Fibroblast of skin of left biceps (primary cell): ENCODE measurements at places on chromosomes 12 and 14.

DNA sequence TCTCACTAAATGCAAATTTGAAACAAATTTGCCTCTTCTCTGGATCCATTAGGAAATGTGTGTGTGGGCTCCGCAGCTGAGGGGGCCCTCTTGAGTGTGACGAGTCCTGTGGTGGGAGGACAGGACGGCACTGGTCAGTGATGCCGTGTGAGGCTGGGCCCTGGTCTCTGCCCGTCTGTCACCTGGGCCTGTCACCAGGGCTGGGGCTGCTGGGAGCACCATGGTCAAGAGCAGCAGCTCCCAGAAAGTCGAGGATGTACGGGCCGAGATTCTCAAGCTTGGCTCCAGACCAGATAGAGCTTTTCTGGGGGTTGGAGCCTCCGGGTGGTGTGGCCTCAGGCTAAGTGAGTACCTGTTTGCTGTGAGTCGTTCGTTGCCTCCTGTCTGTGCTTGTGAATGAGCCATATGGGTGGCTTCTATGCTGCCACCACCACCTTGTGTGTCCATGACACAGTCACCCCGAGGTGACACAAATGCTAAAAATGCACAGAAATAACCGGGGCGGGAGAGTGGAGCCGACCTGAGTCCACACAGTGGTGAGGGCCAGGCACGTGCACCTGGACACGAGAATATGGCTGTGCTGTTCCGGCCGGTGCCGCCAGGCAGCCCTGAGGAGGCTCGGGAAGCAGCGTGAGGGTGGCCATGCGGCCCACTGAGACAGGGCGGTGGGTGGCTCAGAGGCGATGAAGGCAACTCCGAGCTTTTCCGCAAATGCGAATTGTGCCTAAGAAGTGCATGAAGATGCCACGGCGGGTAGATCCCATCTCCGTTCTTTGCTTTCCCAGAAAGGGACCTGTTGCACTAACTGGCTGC lies 8.7 kb downstream of the PGAM5 start:
- DNase-seq, result no peak

DNA sequence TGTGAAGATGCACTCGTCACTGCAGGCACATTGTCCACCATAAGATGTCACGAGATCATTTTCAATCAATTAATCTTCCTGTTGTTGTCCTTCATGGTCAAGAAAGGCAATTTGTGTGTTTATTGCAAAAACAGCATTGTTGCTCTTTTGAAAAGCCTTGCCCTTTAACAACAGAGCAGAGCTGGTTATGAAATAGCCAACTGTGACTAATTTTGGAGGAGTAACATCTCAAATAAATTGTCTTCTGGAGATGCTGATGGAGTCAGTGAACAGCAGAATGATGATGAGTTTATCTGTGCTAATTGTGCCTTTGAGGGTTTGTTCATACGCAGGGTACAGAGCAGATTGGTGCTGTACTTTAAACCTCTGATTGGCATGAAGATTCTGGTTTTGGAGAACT lies 88.3 kb upstream of the E2F7 start:
- DNase-seq, result no peak

DNA sequence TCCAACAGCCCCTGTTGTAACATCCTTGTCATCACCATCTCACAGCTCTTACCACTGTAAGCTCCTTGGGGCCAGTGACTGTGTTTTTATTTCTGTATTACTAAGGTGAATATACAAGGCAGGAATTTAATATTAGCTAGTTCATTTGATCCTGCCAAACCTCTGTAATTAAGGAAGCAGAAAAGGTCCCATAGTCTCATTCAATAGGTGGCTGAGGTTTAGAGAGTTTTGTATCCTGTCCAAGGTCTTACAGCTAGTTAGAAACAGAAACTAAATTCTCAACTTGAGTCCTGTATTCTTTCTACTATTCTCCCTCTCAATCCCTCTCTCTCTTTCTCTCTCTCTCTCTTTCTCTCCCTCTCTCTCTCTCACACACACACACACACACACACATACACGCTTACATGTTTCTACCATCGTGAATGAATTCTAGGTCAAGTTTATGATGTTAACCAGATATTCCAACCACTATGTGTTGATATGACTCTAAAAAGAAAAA lies 543 bp upstream of the GLIPR1 start:
- peak; percentile 47 for DNase-seq

GRCh38 chr12:7916936-7917335 lies 19.1 kb downstream of the SLC2A3 start:
- DNase-seq, result no peak

GRCh38 chr12:12008232-12008850 lies 62.4 kb upstream of the BCL2L14 start:
- no peak for DNase-seq

- no peak for DNase-seq
Measured at GRCh38 chr14:21026274-21026987, 1.6 kb upstream of the NDRG2 start.

- DNase-seq, result no peak
Measured at GRCh38 chr12:42270596-42270995, 32.5 kb upstream of the YAF2 start.

- DNase-seq, result no peak
Measured at GRCh38 chr14:92253381-92253894, 69.5 kb upstream of the SLC24A4 start.

- no peak for DNase-seq
Measured at GRCh38 chr14:102370305-102370809, 7.6 kb downstream of the TECPR2 start.

GRCh38 chr14:50823051-50823761 lies 7.8 kb downstream of the NIN start:
- DNase-seq, result no peak

DNA sequence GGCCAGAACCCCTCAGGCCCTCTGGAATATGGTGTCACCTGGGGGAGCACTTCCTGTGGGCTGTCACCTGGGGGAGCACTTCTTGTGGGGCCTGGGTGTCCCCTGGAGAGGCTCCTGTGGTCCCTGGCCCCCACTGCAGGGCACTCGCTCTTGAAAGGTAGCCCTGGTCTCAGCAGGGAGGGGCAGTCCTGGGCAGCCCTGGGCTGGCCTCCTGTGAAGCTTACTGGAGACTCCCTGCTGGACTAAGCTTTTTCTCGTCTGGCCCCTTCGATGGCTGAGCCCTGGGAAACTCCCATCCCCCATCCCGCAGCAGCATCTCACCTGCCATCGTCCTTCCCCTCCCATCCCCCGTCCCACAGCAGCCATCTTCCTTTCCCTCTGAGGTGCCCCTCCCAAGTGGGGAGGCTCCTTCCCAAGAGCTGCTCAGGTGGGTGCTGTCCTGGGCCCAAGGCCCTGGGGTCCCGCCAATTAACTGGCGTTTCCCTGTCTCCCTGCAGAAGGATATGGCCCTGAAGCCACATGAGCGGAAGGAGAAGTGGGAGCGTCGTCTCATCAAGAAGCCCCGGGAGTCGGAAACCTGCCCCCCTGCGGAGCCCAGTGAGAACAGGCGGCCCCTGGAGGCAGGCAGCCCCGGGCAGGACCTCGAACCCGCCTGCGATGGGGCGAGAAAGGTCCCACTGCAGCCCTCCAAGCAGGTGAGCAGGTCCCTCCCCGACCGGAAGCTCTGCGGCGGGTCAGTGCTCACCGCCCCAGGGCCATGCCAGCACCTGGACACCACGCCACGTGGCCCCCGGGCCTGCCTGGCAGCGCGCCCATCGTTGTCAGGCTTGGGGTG lies 17.9 kb downstream of the FBRSL1 start:
- no peak for DNase-seq

GRCh38 chr12:89353823-89354611 lies 1.7 kb upstream of the DUSP6 start:
- no peak for DNase-seq

GRCh38 chr12:68163560-68164081 lies 4.1 kb upstream of the IFNG start:
- no peak for DNase-seq

GRCh38 chr14:102859911-102860310 lies 62.6 kb upstream of the AMN start:
- DNase-seq, result no peak

GRCh38 chr14:99675382-99675835 lies 8.7 kb upstream of the CYP46A1 start:
- no peak for DNase-seq

DNA sequence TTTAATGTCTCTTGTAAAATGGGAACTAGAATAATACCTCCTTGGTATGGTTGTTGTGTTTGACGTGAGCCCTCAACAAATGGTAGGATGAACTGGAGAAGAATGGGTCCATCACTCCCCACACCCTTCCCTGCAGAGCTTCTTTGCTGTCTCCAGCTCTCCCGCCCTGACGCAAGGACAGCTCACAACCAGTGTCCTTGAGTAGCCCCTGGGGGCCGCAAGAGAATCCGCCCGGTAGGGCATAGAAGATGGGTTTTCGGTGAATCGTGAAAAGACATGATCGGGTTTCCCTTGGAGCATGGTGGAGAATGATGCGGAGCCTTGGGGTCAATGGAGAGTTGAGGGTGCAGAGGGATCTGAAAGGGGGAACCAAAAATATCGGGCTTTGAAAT lies 6.1 kb upstream of the PAX9 start:
- no peak for DNase-seq

DNA sequence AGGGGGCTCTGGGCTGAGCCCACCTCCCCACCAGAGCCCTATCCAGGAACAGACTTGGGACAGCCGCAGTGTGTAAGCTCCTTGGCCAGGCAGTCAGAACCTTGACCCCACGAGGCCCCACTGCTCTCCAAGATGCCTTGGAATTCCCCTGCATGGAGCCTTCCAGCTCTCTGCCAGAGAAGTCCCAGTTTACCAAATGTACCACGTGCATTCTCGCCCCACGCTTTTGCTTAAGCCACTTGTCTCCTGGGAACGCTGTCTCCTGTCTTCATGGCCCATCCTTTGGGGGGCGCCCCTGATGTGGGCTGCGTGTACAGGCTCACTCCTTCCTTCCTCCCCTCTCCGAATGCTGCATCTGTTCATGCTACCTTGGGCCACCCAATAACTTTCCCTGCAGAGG lies 7.9 kb downstream of the FAIM2 start:
- DNase-seq, result no peak

DNA sequence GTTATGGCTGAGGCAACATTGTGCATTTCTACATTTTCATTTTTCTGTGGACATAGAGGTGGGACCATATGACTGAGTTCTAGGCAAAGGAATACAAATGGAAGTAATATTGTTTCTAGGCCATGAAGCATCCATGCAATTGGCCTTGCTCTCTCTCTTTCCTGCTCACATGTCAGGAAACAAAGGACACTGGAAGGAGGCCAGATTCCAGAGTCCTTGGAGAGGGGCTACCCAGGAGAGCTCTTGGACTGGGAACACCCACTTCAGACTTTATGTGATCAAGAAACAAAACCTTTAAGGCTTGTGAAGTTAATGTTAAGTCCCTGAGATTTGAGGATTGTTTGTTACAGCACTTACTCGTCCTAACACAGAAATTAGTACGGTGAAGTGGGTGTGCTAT lies 32.8 kb downstream of the PDZRN4 start:
- DNase-seq, result no peak

- no peak for DNase-seq
Measured at GRCh38 chr14:54489731-54490444, 1.1 kb upstream of the GMFB start.

- DNase-seq, result no peak
Measured at GRCh38 chr12:65200007-65200665, 30.8 kb downstream of the LEMD3 start.
